ENCODE measurements at places on chromosomes 5 and 9.
A peak's percentile ranks its signal among the peaks of the same experiment; 100 is the strongest.

DNA sequence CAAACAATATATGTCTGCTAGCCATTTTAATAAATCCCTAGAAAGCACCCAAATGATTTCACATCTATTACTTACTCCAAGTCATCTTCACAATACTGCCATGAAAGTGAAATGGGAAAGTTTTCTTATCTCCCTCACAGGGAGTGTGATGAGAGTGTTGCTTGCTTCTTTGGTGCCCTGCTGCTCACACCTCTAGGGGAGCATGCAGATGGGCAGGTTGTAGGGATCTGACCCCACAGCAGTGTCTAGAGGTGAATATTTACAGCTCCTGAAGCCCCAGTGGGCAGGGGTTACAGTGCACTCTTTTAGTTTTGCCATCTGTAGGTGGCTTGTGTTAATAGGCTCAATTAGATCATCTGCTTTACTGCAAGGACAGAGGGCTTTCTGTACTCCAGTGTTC lies 173.2 kb downstream of the GABRG2 start:
- no peak for DNase-seq

GRCh38 chr5:83179966-83180365 lies 102.6 kb downstream of the XRCC4 start:
- DNase-seq = no peak

- no peak for DNase-seq
These were observed 18.4 kb upstream of the ERCC6L2 start for GRCh38 chr9:95857124-95857523.

- DNase-seq = no peak
These were observed 1.0 kb downstream of the FAM221B start for GRCh38 chr9:35827486-35827885.

DNA sequence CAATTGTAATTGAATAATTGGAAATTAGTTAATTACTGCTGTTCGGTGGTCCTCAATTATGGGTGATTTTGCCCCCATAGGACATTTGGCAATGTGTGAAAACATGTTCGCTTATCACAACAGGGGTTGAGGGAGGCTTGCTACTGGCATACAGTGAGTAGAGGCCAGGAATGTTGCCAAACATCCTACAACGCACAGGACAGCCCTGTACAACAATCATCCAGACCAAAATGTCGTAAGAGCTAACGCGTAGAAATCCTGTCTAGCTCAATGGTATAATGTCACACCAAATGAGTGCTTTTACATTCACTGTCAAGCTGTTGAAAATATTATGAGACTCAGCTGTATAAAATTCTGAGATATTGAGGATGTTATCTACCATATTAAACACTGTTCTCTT lies 464.4 kb upstream of the TUSC1 start:
- DNase-seq = no peak

- DNase-seq = no peak
These were observed 33.8 kb upstream of the IL17B start for GRCh38 chr5:149412783-149413476.

GRCh38 chr5:17436761-17437221 lies 61.2 kb upstream of the TAF11L2 start:
- DNase-seq = no peak

DNA sequence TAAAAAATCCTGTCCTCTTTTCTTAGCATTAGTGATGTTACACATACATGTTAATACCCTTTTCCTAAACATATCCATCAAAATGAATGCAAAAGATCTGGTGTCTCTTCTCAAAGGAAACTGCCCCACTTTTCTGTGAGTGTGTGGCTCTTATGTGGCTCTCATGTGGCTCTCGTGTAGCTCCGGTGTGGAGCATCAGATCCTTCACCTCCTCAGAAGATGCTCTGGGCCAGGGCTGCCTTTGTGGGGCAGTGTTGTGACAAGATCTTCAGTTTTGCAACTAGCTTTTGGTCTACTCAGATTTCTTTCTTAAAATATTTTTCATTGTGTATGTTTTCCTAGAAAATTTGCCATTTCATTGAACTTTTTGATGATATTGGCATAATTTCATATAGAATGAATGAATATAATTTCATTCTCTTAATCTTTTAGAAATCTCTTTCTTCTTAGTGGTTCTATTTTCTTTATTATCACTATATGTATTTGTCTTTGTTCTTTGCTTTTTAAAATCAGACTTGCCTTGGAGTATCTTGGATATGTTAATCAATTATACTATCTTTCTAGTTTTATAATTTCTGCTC lies 19.4 kb downstream of the GARNL3 start:
- DNase-seq = peak; percentile 19

DNA sequence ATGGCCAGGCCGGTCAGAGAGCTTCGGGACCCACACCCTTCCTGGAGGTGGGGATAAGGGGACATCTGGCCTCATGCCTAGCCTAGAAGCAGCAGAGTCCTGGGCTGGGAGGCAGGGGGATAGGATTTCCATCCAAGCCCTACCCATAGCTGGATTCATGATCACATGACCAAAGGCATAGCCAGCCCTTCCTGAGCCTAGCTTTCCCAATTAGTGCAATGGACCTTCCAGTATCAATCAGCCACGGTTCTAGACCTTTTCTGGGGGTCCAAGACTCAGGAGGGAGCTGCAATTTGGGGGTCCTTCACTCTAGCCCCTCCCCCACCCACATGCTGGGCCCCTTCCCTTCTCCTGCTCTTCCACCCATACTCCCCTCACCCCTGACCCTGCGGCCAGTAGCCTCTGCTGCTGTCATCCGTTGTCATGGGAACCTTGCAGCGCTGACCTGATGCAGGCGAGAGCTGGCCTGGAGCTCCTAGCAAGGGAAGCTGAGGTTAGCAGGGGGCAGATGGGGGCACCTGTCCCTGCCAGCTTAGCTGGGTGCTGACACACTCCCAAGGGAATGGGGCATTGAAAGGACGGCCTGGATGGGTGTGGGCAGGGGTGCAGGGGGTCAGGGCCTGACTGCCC lies 44.6 kb downstream of the CXXC5 start:
- DNase-seq = no peak

DNA sequence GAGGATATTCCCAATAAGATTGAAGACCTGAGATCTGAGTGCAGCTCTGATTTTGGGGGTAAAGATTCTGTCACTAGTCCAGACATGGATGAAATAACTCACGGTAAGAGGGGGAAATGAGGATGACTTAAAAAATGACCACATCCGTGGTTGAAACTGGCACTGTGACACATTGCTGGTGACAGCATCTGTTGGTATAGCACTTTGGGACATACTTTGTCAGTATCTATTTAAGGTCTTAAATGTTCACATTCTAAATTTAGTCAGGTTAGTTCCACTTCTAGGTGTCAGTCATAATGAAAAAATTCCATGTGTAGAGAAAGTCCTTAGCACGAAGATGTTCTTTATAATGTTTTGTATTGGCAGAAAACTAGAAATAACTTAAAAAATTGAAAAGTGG lies 70.9 kb downstream of the GAPVD1 start:
- no peak for DNase-seq

GRCh38 chr9:92860867-92861266 lies 17.0 kb downstream of the ZNF484 start:
- no peak for DNase-seq

GRCh38 chr9:93112864-93113389 lies 16.9 kb downstream of the CARD19 start:
- no peak for DNase-seq

DNA sequence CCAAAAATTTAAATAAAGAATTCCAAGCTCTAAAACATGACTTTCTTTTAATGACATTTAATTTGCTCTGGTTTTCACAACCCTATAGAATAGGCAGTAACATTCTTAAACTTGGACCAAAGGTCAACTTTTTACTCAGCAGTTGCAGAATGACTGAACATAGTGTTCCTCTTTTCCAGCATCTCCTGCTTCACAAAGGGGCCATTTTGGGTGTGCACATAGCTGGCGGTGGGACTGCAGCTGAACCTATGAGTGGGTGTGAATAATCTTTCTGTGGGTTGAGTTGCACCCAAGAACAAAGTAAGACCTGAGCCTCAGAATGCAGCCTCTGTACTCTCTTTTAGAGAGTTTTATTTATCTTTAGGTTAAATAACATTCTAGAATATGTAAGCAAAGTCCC lies 96.9 kb upstream of the HAPLN1 start:
- no peak for DNase-seq

GRCh38 chr5:72294473-72294872 lies 25.6 kb downstream of the MRPS27 start:
- DNase-seq = no peak

DNA sequence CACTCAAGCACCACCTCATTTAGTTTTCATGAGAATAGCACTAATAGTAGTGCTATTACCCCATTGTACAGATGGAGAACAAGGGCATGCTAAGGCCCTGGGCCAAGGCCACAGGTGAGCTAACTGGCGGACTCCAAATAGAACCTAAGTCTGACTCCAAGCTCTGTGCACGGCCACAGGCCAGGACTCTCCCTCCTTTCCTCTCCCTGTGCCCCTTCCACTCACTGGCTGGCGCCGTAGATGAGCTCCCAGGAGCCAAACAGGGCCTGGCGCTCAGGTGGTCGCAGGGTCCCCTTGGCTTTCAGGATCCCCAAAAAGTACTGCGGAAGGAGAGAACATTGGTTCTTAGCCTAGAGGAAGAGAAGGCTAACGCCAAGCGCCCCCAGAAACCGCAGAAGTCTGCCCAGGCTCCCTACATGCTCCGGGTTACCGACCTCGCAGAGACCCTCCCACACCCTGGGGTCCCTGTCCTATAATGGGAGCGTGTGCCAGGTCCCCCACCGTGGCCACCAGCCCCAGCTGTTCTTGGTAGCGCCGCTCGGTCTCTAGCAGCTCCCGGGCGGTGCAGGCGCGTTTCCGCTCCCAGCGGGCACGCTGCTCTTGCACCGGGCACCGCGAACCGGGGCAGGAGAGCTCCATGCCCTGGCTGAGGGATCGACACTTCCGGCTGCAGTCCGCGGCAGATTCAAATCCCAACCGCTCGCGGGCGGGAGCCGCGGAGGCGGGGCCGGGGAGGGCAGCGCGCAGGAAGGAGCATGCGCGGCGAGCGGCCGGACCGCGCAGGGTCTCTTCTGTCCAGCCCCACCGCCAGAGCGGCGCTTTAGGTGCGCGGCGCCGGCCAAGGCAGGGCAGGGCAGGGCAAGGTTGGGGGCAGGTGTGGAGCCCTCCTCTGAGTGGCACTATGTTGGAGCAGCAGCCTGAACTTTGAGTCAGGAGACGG lies at the start of gene ARHGEF39:
Gene ARHGEF39 (minus strand): TSS at position 665 of the 940 bp plus-strand sequence. CDS start 26 bp downstream, at position 639.
- DNase-seq = peak; percentile 93

- DNase-seq = no peak
These were observed 1.8 kb downstream of the TSC1 start for GRCh38 chr9:132942541-132943182.

- DNase-seq = no peak
These were observed 97.9 kb upstream of the MPDZ start for GRCh38 chr9:13377171-13377925.

DNA sequence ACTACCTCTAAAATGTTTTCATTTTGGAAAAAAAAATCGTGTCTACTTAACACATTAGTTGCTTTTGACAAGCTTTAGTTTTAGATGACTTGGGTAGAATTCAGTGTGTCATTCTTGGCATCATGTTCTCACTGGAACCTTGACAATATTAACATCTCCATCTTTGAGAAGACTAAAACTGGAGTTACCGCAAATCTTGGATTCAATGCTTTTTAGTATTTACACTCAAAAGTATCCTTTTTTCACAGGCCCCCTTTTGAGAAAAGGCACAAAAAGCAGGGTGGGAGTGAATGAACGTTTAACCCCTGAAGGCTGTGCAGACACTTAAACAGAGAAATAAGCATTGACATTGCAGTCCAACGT lies 549.1 kb downstream of the CSNK1G3 start:
- no peak for DNase-seq

All from DMS53 (cell line).